Activated CD4-positive, CD25-positive, alpha-beta regulatory T cell treated with anti-CD3 and anti-CD28 coated beads, Interleukin-2, amount 50 U/mL, for 72 hours (primary cell): ENCODE measurements at places on chromosomes 7 and 10.

DNA sequence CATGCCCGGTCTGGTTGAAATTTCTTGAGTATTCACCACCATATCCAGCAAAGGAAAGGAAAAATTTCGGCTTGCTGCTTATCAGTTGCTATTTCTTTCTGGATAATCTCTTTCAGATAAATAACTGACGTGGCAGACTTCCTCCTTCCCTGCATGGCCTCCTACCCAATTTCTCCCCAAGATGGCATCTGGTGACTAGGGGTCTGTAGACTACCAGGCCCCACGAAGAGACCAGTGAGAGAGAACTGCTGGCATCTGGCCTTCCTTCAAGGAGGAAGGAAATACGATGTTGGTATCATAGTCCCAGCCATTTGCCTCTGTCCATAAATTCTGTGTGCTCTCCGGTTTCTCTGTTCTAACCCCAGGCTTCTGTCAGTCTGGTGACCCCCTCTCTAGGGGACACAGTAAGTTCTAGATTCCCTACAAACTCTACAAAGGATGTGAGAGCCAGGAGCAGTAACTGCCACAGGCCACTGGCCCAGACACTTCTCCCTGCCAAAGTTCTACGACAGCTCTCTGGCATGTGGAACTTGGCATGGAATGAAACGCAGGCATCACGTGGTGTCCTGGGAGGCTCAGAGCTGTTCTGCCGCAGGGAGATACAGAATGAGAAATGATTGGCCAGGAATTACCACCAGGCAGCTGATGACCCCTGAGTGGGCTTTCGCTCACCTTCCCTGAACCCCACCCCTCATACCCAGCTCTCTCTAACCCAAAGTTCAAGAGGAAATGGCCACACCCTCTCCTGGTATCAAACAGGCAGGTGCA is 30.0 kb upstream of the MSRB2 start:
- DNase-seq: no peak

GRCh38 chr7:81075150-81075549 is 156.3 kb upstream of the SEMA3C start:
- no peak for DNase-seq

- DNase-seq: no peak
These were observed 7.7 kb downstream of the AGR3 start for GRCh38 chr7:16874066-16874465.

GRCh38 chr10:124917428-124918190 is 24.3 kb upstream of the ZRANB1 start:
- peak; percentile 45 for DNase-seq

GRCh38 chr10:340646-341045 is 205.4 kb downstream of the ZMYND11 start:
- no peak for DNase-seq

DNA sequence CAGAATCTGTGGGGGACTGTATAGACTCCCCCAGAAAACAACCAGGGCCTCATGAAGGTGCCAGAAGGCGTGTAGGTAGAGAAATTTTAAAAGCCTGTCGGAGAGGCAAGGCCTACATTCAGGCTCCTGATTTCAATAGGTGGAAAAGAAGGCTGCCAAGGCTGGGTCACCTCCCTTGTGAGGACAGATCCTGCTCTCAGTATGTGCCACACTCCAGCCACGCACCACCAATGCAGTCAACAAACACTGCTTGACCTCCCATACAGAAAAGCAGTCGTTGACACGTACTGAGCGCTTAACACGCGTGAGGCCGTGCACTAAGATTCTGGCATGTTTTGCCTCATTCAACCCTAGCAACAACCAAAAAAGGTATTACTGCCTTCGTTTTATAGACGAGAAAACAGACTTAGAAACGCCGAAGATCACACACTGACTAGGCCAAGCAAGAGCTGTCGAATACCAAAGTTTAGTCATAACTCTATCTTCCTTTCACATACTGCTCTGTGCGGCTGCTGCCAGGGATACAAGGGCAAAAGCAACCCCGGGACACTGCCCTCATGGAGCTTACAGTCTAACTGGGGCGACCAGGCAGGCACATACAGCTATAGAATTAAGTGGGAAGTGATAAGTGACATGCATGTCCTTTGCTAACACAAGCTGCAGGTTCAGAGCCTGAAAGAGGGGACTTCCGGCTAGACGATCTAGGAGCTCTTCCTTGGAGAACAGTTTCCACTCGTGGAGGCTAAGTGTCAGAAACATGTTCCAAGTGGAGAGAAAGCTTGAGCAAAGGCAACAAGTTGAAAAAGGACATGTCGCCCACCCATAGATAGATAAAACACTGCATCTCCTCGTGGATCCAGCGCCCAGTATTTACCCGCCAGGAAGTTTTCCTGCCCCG is 797 bp upstream of the NKX2-3 start:
- DNase-seq: no peak

GRCh38 chr10:81303656-81304055 is 571.3 kb upstream of the NRG3 start:
- no peak for DNase-seq

DNA sequence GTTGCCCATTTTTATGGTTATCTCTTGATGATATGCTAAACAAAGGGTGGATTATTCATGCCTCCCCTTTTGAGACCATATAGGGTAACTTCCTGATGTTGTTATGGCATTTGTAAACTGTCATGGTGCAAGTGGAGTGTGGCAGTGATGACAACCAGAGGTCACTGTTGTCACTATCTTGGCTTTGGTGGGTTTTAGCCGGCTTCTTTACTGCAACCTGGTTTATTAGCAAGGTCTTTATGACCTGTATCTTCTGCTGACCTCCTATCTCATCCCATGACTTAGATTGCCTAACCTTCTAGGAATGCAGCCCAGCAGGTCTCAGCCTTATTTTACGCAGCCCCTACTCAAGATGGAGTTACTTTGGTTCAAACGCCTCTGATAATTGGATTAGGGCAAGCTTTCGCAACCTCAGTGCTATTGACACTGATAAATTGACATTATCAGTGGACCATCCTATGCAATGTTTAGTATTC is 36.9 kb downstream of the BAG3 start:
- DNase-seq: no peak

GRCh38 chr7:34457329-34457728 is 200.7 kb upstream of the NPSR1 start:
- no peak for DNase-seq

DNA sequence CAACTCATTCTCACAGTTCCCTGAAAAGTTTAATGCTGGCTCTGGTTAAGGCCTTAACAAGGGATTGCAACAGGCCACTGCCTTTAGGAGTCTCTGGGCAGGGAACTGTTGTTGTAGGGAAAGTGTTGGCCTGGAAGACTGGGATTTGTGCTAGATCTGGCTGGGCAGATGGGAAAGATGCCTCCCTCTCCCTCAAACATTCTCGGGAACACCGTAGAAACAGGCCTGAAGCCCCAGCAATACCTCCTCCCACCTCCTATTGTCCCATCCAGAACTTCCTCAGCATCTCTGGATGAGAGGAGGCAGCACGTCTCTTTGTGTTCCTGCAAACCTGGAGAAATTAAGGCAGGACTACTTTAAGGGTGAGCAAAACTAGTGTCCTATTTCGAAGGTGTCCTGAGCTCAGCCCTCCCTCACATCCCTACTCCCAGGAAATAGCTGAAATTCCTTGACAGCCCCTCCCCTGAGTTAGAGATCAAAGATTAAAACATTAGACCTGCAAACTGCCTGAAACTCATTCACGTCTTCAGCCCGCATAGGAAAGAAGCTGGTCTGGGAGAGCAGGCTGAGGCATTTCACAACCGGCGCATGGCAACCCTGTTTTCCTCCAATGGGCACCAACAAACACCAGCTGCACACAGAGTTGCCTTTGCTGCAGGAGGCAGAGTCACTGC is 10.9 kb upstream of the MAP3K8 start:
- no peak for DNase-seq

- DNase-seq: no peak
These were observed 139.3 kb downstream of the FRMD4A start for GRCh38 chr10:14191407-14191806.

DNA sequence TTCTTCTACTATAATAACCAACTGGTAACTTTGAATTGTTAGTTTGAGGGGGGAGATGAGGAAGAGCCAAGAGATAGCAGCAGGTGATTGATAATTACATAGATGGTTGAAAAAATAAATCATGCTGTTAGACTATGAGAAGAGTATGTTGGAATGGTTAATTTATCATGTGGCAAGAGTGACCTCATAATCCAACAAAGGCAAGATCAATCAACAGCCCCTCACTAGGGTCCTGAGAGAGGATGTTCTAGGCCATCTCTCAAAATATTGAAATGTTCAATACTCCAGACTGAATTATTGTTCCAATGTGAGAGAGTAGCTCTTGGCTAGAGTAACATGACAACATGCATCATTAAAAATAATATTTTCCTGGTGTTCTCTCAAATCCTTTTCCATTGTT is 67.9 kb downstream of the ADD3 start:
- DNase-seq: no peak

- no peak for DNase-seq
These were observed 312.6 kb downstream of the PLXDC2 start for GRCh38 chr10:20128811-20129210.

GRCh38 chr10:16765509-16766375 is 51.5 kb downstream of the RSU1 start:
- no peak for DNase-seq

DNA sequence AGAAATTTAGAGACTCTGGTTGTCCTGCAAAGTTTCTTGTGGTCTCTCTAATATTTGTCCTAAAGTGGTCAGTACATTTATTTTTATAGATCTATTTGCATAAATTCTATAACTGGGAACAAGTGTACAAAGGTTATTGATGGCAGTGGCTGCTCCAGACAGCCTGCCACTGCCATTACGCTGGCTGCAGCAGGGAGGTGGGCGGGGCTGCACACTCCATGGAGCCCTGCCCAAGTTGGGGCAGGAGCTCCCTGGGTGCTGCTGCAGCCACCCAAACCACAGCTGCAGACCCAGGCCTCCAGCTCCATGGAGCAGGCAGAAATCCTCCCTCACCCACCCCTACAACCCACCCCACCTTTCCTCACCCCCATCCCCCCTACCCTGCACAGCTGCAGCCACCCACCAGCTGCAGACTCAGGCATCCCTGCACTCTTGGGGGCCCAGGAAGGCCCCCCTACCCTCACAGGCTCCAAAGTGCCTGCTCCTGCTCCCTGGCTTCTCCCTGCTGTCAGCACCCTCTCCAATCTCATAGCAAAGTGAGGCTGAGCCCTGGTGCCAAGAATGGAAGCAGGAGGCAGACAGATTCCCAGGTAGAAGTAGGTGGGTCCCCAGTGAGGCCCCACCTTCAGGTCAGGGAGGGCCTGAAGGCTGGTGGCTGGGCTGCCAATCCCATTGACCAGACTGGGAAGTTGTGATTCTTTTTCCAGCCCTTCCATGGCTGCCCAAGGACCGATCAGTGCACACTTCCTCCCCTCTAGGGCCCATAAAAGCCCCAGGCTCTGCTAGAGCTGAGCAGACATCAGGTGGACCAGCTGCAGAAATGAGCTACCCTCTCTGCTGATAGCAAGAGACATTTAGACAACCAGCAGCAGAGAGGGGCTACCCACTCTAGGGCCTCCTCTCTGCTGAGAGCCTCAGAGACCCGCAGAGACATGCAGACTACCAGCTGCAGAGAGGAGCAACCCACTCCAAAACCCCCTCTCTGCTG is 4.8 kb upstream of the CYP3A43 start:
- no peak for DNase-seq

DNA sequence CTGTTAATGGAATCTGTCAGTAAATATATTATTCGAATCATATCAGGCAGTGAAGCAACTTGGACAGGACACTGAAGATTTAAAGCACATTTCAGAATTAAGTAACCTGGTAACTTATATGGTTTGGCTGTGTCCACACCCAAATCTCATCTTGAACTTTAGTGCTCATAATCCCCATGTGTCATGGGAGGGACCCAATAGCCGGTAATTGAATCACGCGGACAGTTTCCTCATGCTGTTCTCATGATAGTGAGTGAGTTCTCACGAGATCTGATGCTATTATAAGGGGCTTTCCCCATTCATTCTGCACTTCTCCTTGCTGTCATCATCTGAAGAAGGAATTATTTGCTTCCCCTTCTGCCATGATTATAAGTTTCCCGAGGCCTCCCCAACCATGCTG is 83.2 kb upstream of the COL1A2 start:
- no peak for DNase-seq

- no peak for DNase-seq
These were observed 145.7 kb upstream of the RHEB start for GRCh38 chr7:151665368-151665767.

DNA sequence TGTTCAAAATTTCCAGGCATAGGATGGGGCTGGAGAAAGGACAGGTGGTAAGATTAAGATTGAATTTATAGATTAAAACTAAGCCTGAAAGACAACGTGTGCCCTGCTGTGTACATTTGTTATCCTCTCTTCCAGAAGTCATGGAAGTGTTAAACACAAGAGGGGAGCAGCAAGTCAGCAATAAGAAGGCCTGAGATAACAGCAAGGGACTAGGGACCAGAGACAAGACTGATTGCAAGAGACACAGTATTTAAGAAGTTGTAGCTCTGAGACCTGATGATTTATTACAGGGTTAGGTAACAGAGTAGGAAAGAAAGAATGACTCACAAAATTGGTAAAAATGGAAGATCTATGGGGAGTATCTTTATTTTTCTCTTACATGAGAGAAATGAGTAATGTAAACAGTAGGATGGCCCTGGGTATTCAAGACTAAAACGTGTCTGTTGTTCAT is 55.7 kb upstream of the COL1A2 start:
- no peak for DNase-seq
